GM18507 (cell line): ENCODE measurements at places on chromosomes 6 and 20.

DNA sequence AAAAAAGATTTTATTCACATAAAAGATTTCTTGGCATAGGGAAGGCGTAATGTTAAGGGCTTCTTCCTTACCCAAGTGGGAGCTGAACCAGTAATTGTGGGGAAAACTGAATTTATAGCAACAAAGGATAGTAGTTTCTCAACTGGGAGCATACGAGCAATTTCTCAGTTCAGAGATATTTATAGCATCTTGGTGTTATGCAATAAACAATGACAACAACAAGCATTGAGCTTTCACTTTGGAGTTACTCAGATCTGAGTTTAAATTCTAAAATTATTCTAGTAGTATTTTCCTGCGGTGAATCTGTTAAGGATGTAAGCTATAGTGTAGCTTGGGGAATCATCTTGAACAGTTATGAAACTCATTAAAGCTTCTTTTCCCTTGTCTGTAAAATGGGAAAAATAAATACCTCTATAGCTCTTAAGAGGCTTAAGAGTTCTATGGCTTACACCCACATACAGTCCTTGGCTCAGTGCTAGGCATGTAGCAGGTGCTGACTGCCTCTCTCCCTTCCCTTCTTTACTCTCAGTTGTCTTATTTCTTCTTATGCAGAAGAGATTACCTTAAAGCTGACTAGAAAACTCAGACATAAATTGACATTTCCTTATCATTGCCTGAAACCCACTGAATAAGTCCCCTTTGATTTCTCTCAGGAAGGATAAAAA, 58.8 kb downstream of the SAMD5 start:
- DNase-seq, result no peak

DNA sequence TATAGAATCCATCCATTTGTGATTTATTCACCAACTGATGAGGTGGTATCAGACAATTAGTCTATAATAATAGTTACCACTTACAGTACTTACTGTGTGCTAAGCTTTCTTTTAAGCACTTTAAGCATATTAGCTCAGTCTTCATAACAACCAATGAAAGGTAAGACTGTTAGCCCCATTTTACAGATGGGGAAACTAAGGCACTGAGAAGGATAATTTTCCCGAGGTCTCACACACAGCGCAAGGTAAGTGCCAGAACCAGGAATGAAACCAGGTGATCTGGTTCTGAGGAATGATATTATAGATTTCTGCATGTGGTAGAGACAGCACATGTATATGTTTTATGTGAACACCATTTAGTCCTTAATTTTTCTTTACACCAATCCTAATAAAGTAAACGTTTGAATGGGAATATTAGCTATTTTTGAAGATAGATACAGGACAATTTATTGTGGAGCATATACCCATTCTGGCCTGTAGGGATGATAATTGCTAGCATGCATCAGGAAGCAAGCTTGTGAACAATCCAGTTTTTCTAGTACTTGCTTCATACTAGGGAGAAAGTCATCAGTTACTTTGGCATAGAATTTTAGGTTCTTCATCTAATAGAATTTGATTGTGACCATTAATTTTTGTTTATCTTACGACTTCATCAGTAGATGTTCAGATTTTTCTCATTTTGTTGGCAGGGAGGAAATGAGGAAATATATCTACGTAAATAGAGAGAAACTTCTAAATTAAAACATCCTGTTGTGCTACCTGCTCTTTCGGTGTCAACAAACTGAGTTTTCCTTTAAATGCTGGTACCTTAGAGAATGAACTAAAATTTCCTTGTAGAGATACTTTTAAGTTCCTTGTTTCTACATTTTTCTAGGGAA, 3.0 kb downstream of the YWHAB start:
- no peak for DNase-seq

DNA sequence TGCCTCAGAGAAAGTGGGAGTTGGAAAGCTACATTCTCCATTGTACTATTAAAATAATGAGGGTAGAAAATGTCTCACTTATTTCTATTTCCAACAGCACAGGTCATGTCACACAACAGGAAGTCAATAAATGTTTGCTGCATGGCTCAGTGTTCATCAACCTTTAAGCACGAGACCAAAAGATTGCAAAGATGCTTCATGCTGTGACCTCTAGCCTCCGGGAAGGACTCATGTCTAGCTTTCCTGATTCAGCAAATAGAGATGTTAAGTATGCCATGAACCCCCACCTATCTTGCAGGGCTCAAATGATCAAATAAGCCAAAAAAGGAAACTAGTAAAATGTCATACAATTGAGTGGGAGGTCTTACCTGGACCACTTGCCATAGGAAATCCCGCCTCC, 57.4 kb downstream of the NCOA6 start:
- DNase-seq, result no peak

- DNase-seq, result no peak
These were observed 2.2 kb downstream of the TM9SF4 start for GRCh38 chr20:32111753-32112152.

DNA sequence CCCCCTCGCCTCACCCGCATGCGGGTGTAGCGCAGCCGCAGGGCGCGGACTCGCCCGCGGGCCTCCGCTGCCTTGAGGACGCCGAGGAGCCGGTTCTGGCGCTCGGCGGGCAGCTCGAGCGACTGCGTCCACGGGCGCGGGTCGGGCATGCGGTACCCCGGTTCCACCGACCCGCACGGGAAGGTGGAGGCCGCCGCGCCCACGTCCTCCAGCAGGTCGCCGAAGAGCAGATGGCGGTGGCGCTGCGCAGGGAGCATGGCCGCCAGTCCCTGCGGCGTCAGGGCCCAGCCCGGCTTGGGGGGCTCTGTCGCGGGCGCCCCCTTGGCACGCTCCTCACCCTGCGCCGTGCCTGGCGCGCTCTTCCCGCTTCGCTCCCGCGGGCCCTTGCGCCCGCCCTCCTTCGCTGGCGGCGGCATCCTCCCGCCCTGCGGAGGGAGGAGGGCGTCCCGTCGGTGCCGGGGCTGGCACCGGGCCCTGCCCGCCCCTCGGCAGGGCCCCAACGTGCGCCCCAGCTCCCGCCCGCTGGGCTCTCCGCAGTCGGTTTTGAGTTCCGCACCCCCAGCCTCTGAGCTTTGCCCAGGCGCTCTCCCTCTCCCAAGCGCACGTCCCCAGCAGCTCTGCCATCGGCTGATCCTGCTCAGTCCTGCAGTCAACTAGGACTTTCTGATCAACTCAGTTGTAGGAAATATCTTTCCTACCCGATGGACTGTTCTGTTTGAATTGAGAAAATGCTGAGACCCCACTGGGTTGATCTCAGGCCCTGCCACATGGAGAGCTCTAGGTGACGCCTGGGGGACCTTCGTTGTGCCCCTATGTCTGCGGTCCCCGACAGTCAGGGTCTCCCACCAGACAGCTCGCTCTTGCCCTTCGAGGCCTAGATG, at the start of gene LKAAEAR1:
LKAAEAR1 (minus strand) TSS at position 595 of the 881 bp plus-strand sequence; CDS start at position 416, 179 bp downstream.
- DNase-seq, result no peak

DNA sequence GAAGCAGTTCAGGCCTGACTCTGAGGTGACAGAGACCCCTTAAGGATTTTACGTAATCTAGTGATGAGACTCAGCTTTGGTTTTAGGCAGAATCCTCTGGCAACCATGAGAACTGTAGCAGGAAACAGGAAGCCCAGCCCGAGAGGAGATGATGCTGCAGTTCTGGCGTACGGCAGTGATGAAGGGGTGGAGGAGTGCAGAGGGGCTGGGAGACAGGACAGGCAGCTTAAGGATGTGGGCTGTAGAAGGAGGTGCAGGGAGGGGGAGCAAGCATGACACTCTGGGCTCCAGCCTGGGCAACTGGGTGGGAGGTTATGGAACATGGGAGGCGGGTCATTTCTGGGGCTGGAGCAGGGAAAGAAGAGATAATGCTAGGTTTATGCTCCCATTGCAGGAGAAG, 67.1 kb downstream of the LRFN2 start:
- DNase-seq, result no peak

DNA sequence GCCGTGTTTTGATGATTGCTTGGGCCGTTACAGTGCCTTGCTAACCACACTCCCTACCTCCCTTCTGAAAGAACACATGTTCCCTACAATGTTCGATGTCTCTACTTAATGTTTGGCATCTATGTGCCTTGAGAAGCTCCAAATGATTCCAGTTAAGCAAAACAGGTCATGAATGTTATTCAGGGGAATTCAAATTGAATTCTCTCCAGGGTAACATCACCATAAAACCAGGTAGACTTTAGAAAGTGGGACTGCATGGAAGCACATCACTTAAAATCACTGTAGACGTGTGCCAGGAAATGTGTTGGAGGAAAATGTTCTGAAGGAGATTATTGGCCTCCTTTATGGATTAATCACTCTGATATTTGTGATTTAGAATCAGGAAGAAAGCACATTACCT, 128.1 kb downstream of the ADAT2 start:
- DNase-seq, result no peak

DNA sequence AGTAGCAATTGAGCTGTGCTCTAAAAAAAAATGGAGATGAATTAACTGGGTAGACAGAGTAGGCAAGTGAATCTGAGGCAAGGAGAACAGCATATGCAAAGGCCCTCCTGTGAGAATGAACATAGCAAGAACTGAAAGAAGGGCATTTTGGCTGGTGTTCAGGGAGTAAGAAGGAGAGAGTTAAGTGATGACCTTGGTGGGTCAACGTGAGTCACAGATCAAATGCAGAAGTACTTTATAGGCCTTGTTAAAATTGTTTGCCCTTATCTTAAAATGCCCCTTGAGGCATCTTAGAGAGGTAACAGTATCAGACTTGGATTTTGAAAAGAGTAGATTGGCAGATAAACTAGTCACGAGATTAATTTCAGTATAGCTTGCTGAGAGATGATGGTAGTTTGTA, 24.5 kb downstream of the NDUFAF5 start:
- no peak for DNase-seq

DNA sequence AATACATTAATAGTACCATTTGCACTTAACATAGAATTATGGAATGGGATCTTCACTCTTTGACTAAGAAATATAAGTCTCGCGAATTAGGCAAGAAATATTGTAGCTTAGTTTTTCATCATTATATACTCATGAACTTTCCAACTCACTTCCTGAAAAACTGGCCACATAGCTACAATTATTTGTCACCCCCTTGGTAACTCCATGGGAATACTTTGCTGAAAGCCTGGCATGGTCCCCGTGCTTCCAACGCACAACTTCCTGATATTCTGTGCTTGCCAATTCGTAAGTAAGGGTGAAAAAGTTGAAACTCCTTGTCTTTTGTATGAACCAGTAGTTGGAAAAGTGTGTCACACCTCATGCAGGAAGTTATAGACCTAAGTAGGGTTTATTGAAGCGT, 23.7 kb upstream of the HLA-DQA1 start:
- no peak for DNase-seq

GRCh38 chr6:79305020-79305419, 70.5 kb upstream of the HMGN3 start:
- no peak for DNase-seq

GRCh38 chr20:52775786-52776185, 196.4 kb upstream of the TSHZ2 start:
- DNase-seq, result no peak

DNA sequence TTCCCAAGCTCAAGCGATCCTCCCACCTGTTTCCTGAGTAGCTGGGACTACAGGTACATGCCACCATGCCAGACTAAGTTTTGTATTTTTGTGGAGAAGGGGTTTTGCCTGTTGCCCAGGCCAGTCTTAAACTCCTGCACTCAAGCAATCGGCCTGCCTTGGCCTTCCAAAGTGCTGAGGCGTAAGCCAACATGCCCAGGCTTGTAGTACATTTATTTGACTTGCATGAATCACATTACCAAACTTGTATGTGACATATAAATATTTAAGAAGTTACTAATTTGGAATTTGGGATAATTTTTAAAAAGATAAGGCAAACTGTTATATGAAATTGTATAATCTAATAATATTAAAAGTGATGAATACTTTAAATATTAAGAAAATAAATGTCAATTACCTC, 157.6 kb downstream of the MCHR2 start:
- DNase-seq, result no peak
